ENCODE measurements at places on chromosomes 7 and 10.
A peak's percentile ranks its signal among the peaks of the same experiment; 100 is the strongest.

- DNase-seq: no peak
Observed at GRCh38 chr7:29840701-29841100, 34.4 kb downstream of the WIPF3 start.

- no peak for DNase-seq
Observed at GRCh38 chr10:57468894-57469432, 798.7 kb downstream of the IPMK start.

- peak; percentile 53 for DNase-seq
Observed at GRCh38 chr10:49606981-49607535, 3.1 kb upstream of the SLC18A3 start.

DNA sequence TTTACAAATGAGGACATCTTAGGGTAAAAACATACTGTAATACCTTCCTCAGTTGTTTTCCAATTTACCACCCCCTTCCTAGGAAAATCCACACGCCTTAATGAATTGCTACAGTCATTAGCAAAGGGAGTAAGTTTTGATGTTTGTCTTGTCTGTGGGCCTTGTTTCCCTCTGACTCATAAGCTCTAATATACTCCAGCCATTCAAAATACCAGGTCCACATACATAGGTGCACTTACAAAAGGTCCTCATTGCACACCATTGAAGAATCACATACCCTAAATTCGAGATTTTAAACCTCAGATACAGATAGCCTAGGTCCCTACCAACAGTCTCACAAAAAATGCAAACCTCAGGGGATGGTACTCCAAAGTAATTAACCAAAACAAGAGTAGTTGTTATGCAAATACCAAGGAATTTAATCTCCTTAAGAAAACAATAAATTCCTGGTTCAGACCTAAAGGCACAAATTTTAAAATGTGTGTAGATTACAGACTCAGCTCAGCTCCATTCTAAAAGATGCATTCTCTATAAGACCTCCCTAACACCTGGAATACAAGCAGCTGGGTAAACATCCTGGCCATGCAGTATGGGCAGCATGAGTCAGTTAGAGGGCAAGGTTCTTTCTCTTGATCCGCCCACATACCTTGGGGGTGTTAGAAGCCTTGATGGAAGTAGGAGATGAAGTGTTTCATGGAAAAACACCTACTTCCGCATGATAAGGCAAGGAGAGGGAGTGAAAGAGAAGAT lies 3.0 kb upstream of the LIPK start:
- no peak for DNase-seq

DNA sequence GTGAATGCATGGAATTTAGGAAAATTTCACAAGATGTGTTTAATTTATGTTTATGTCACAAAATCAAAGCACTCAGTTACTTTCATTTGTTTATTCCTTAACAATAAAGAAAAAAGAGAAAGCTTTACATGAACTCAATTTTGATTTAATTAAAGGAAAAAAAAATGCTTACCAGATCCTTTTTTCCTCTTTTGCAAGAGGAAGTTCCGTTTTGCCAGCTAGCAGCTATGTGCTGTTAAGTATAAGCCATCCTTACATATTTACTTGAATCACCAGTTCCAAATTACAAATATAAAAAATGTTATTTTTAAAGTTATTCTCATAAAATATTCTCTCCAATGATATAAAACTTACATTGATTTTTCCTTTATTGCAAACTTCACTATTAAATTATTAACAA lies 12.7 kb downstream of the MRC1 start:
- DNase-seq: no peak

DNA sequence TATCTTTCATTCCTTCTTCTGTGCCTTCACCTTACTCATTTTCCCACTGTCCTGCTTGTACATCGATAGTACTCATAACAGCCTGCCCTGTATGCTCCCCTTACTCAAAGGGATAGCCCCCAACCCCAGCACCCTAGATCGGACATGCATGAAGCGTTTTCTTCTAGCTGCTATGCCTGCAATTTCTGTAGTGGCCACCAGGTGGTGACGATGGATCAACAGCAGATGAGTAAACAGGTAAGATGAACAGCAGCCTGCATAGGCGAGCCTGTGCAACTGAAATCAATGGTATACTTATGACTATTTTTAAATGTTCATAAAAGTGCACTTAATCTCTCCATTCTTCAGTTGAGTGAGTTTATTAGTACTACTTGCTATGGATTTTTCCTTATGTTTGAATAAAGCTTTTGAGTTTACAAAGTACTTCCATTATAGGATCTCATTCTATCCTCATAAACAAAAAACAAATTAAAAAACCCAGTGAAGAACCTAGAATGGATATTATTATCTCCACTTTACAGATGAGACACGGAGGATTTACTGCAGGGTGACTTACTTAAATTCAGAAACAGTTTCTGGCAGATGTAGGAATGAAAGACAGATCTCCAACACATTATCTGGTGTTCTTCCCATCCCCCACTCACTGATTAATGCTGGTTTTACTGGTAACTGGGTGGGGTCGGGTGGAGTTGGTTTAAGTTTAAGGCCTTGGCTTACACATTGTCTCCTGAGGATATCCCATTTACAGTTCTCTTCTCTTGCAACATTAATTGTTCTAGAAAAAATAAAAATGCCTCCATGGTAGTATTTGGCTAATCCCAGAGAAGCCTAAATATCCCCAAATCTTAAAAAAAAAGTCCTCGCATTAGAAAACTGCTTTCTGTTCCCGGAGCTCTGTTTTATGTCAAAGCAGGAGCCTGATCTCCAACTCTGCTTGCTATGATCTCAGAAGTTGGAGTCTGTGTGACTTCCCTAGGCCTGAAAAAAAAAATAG lies 222.1 kb downstream of the GLI3 start:
- DNase-seq: peak; percentile 21

DNA sequence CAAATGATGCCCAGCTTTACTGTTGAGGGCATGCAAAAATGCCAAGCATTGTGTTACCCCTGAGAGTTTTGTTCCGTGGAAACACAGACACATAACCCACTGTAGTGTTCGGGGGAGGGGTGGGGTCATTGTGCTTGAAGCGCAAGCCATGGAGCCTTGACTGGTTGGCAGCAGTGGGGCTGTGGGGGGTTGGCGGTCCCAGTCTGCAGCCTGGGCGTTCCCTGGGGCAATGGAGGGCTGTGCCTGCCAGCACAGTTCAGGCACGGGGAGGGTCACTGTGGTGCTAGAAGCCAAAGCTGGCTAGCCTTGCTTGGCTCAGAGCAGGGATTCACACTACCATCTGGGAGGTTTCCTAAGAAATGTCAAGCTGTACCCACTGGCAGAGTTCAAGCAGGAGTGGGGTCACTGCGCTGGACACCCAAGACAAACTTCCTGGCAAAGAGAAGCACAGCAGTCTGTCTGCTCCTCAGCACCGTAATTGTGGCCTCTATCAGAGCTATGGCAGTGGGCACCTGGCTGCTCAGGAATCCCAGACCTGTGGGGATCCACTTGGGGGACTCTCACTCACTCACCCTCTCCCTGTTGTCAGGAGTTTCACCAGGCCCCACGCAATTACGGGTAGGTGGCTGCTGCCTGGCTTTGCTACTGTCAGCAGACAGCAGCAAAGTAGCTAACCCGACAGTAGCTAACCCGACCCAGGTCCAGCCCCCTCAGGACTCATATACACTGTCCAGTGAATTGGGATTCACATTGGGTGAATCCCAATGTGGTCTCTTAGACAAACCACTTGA lies 292.4 kb downstream of the ZWINT start:
- DNase-seq: no peak

- no peak for DNase-seq
Observed at GRCh38 chr10:16439295-16439694, 2.5 kb downstream of the PTER start.

DNA sequence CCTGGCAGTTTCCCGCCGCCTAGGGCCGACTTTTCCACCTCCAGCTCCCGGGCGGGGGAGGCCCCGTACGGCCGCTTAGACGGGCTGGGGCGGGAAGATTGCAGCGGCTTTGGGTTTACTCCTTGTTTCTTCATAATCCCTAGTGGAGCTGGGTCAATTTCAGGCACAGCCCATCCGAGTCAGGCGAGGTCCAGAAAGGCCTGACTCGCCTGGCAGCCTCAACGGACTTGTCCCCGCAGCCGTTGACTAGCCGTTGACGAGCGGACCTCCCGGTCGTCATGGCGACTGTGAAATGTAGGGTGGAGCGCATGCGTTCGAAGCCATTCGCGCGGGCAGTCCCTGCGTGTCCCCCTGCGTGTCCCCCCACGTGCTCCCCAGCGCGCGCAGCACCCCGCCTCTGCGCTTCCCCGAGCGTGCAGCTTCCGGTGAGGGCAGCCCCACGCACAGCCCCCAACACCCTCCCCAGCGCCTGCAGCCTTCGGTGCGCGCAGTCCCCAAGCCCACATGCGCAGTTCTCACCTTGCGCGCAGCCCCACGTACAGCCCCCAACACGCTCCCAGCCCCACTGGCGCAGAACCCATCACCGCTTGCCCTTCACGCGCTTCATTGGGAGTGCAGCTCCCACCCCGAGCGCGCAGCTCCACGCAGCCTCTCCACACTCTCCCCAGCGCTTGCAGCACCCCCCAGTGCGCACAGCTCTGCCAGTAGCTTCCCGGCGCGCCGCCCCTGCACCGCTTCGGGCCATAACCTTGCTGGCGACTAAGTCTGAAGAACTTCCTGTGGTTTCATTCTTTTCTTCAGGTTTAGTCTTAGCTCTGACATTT lies 67.8 kb downstream of the TBX20 start:
- DNase-seq: no peak

DNA sequence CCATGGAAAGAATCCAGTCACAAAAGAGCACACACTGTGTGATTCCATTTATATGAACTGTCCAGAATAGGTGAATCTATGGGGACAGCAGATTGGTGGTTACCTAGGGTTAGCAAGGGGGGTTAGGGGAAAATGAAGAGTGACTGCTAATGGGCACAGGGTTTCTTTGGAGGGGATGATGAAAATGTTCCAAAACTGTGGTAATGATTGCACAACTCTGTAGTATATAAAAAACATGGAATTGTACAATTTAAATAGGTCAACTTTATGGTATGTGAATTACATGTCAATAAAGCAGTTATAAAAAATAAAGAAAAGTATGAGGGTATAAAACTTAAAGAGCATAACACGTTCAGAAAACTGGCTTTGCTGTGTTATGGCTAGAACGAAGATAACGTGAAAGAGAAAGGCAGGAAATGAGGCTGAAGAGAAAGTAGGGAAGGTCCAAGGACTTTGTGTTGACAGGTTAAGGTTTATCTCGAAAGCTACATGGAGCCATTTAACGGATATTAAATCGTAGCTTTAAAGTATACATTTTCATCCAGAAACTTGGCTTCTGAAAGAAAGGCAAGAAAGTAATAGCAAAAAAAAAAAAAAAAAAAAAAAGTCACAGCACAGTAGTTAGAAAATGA lies 26.4 kb upstream of the MSS51 start:
- DNase-seq: no peak

GRCh38 chr10:74189999-74190421 lies 39.0 kb downstream of the ADK start:
- DNase-seq: peak; percentile 43

GRCh38 chr10:124630551-124630950 lies 113.6 kb downstream of the FAM53B start:
- no peak for DNase-seq

DNA sequence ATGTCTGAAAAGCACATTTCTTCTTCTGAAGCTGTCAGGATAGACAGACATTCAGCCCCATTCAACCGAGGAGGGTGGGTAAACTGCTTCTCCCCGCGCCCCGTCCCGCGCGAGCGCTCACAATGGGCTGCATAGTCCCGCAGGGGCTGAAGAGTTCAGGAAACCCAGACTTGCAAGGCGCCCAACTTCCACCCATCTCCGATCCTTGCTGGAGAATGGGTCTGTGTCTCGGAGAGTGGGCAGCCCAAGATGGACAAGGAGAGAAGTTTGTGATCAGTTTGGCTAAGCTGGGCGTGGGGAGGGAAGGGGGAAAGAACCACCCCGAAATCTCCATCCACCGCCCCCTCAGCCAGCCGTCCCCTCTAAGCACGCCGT lies 686 bp downstream of the AASS start:
- no peak for DNase-seq

DNA sequence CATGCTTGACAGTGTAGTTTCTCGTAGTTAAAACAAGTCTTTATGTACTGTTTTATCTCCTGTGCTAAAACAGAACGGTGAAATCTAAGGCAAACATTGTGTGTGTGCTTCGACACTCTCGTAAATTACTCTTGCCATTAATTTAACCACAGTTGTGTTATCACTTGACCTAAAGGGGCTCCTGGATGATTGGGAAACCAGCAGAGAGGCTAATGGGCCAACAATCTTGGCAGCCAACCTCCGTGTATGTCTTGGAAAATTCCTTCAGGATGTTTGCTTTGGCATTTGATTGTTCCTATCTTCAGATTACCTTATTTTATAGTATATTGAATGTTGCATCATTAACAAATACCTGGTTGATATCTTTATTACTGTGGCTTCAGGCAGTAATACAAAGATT lies 409.5 kb downstream of the SDK1 start:
- no peak for DNase-seq

DNA sequence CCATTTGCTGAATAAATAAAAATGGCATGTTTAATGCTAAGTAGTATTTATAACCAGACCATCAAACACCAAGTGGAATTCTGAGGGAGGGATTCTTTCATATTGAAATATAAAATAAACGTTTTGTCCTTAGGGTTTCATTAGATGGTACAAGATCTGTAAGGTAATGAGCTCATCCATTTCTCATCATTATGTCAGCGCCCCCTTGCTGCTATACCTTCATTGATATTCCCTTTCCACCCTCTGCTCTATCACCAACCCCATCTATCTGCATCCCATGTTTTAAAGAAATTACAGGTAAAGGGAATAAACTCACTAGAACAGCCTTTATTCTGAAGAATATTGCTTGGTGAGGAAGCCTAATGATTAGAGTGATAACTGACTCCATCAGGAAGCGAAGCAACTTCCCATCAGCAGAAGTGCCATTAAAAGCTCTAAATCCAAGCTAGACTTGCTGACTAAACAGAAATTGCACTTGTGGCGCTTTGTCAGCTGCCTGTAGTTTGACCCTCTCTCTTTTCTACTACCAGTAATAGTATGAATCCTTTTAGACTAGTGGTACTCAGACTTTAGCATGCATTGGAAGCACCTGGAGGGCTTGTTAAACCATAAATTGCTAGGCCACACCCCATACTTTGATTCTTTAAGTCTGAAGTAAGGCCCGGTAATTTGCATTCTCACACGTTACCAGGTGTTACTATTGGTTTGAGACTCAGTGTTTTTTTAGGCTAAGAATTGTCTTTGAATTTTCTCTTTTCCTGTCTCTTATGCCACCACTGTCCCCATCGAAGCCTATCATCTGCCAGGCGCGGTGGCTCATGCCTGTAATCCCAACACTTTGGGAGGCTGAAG lies 27.5 kb downstream of the ADD3 start:
- DNase-seq: no peak

DNA sequence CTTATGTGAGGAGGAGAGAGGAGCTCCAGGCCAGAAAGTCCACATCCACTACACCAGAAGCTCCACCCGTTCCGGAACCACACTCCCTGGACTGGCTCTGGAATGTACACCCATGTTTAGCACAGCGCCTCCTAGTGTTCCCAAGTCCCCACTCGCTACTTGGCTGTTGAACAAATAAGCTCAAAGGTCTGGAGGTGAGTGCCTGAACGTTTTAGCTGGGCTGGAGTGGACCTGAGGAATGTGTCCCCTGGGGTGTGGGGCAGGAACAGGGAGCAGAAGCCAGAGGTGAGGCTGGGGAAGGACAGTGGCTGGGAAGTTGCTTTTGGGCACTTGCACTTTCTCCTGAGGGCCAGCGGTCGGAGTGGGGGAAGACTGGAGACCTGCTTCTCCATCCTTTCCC lies 164.1 kb upstream of the CDCA7L start:
- DNase-seq: no peak
